Effector CD8-positive, alpha-beta T cell (primary cell): ENCODE measurements at places on chromosomes 2 and 18.
A peak's percentile ranks its signal among the peaks of the same experiment; 100 is the strongest.

DNA sequence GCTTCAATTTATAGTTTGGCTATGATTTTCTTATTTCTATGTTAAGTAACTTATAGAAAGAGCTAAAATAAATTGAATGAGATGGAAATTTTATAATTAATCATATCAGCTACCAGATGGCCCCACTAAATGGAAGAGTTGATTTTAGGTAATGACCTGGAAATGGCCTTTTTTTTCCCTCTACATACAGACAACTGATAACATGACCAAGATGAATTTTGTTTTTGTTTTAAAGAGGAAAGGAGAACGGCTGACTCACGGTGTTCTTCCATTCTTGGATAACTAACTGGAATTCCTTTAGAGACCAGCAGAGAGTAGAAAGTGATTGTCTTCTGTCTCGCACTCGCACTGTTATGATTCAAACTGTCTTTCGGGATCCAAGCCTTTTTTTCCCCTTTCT is 91.0 kb downstream of the TMEM185B start:
- DNase-seq: no peak

DNA sequence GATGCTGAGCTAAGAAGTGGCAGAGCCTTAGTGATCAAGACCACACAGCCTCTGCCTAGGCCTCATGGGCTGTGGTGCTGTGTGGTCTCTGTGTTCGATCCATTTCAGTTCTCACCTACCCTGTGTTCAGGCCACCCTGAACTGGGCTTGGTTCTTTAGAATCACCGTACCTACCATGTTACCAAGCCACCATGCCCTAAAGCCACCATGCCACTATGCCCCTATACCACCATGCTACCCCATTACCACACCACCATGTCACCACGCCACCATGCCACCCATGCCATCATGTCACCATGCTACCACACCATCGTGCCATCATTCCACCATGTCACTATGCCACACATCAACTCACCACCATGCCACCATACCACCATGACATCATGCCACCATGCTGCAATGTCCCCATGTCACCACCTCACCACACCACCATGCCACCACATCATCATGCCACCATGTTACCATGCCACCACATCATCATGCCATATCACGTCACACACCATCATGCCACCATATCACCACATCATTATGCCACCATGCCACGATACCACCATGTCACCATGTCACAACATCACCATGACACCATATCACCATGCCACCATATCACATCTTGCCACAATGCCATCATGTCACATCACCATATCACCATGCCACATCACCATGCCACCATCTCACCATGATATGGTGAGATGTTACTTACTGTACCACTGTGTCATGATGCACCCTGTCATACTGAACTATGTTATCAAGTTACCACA is 191.0 kb upstream of the ARL4C start:
- no peak for DNase-seq

DNA sequence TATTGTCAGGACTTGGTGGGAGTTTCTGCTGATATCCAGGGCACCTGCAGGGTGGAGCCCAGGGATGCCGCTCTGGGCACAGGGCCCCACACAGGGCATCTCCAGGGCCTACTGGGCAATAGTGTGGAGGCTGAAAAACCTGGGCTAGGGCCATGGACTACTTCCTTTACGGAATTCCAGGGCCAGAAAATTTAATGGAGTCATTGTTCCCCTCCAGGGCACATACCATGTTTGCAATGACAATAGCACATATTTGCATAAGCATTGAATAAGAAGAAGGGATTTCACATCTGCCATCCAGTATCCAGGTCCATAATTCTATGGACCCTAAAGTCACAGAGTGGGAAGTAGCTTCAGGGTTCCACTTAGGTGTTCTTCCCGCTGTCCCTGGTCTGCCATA is 103.8 kb upstream of the TPO start:
- no peak for DNase-seq

GRCh38 chr2:142944721-142945120 is 67.3 kb downstream of the KYNU start:
- DNase-seq: no peak

DNA sequence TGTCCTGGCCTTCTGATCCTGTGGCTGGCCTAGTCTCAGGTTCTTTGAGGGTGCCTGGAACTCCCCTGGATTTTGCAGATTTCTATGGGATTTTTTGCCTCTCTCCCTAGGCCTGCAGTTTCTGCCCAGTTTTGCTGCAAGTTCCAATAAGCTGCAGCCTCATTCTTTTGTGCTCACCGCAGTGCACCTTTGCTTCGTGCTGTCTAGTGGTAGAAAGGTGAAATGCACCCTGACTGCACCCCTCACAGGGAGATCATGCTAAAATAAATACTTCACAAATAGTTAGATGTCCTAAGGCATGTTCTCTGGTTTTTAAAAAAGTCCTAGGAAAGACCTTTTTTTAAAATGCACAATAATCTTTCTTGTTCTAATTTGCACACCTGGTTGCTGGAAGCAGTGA is 72.5 kb downstream of the GNAL start:
- DNase-seq: no peak

GRCh38 chr18:73992242-73993022 is 155.2 kb downstream of the FBXO15 start:
- no peak for DNase-seq

DNA sequence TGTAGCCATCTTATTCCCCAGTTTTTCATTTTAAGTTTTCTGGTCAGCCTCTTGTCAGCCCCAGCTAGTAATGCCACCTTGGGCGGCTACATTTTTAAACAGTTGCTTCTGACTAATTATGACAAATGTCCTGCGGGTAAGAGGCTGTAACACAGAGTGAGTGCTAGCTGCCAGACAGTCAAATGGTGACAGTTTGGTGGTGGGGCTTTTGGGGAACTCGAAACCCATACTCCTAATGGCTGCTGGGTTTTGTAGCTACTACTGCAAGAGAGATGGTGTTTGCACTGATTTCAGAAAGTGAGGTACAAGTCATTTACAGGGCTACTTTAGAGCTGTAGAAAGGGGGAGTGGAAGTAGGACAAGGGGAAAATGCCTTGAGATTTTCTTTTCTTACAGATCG is 48.2 kb downstream of the ZCCHC2 start:
- no peak for DNase-seq

- DNase-seq: no peak
Observed at GRCh38 chr2:6896930-6897759, 19.6 kb downstream of the RSAD2 start.

GRCh38 chr2:47767880-47768609 is 14.9 kb upstream of the MSH6 start:
- peak; percentile 56 for DNase-seq

DNA sequence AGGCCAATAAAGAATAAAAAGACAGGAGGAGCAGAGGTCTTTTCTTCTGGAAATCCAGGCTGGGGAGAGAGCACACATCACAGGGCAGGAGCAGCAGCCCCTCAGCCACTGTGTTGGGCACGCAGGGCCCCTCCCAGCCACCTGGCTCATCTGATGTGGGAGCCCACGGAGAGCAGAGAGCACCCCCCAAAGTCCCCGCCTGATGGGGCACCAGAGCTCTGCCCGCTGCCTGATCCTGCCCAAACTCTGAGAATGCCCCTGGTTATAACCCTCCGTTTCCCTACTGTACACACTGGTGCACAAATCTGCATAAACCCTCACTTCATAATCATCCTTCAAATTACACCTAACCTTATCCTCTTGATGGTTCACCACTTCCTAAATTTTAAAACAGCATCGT is 111.3 kb downstream of the HDAC4 start:
- DNase-seq: peak; percentile 31

GRCh38 chr18:69845593-69846506 is 101.8 kb downstream of the CD226 start:
- no peak for DNase-seq

DNA sequence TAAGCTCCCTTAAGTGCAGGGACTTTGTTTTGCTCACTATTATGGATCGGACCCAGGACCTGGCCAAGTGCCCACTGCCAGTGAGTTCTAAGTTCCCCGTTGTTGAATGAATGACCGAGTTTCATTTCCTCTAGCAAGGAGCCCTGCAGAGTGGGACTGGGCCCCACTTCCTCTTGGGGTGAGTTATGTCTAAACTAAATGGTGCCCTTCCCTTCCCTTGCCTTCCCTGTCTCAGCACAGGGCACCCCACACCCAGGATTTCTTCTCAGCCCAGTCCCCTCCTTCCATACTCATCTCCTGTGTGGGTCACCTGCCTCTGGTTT is 195.3 kb upstream of the HS6ST1 start:
- no peak for DNase-seq

- DNase-seq: no peak
Observed at GRCh38 chr2:73859721-73860586, 31.2 kb downstream of the STAMBP start.

DNA sequence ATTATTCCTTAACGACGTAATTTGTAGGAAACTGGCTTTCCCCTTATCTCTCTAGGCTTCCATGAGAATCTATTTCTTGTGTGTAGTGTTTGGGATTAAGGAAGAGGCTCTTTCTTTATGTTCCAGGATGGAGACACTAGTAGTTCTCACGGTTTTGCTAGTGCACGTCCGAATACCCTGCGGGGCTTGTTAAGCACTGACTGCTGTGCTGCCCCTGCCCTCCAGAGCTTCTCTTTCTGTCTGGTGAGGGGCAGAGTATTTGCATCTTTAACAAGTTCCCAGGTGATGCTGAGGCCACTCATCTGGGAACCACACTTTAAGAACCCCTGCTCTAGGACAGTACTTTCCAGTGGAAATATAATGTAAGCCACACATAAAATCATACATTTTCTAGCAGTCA is 76.4 kb downstream of the SPATS2L start:
- no peak for DNase-seq

- no peak for DNase-seq
Observed at GRCh38 chr18:28116461-28116860, 60.5 kb downstream of the CDH2 start.

DNA sequence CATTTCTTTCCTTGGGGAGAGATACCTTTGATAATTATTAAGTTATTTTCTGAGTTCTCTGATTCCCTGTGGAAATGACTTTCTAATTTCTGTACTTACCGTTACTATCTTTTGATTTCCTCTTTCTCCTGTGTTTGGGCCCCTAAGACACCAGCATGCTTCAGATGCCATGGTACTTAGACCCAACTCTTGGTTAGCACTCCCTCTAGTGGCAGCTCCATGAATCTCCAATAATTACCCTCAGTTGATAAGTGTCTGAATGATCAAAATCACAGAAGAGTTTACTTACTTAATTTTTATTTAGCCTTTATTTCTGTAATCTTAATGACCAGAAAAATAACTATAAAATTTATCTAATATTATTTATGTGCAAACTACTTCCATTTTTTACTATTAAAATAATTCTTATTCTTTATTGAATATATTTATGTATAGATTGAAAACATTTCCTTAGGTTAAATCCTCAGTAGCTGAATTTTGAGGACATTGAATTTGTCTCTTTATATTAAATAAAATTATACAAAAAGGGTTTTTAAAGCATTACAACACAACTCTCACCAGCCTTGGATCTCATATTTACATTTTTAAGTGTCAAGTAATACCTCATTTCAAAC is 300.4 kb downstream of the KCNS3 start:
- DNase-seq: no peak

DNA sequence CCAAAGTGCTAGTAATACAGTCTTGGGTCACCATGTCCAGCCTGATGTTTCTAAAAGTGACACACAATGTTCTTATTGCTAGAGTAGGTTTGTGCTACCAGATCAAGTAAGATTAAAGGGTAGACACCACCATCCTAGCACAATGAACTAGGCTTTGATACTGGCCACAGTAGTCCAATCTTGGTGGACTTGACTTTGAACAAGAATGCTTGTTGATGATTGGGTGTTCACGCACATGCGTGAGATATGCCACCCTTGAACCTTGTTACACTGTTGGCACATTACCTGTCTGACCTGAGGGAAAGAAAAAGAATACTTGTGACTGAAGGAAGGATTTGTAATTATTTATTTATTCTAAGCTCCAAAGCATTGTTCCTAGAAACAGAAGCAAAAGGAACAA is 72.1 kb upstream of the EMILIN2 start:
- no peak for DNase-seq

DNA sequence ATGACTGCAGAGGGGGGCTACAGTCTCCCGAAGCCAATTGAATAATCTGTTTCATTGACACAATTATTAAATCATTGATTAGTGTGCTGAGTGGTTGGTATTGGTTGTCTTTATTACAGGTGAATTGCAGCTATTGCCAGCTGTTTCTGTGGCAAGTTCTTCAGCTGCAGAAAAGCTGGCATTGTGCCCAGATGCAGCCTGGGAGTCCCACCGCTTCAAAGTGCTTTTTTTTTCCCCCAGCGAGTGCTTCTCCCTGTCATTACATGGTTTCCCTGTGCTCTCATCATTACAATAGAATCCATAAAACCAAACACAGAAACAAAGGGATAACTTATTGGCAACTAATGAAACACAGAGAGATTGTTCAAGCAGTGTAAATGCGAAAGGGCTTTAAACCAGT is 164.7 kb downstream of the GRB14 start:
- no peak for DNase-seq

GRCh38 chr18:80252136-80252535 is 4.8 kb upstream of the PARD6G start:
- no peak for DNase-seq

GRCh38 chr2:128178650-128179460 is 87.9 kb downstream of the UGGT1 start:
- DNase-seq: no peak

- no peak for DNase-seq
Observed at GRCh38 chr18:73668051-73668450, 479.6 kb downstream of the FBXO15 start.

- no peak for DNase-seq
Observed at GRCh38 chr18:45009756-45010155, 329.1 kb downstream of the SETBP1 start.

DNA sequence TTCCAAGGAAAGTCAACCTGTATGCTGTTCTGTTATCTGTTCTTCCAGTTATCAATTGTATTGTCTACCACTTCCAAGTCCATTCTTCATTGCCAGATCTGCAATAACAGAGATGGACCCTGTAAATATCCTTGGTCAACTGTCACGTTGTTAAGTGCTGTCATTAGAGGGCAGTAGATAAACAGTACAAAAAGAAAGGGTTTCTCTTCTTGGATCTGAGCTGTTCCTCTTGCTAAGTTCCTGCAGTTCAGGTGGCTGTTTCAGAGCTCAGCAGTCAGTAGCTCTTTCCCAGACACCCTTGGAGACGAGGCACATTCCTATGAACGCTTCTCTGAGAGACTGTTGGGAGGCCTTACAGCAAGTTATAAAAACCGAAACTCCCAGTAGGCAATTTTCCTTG is 957.1 kb upstream of the CHAC2 start:
- no peak for DNase-seq

- DNase-seq: no peak
Observed at GRCh38 chr2:150119819-150120218, 367.6 kb downstream of the RND3 start.

DNA sequence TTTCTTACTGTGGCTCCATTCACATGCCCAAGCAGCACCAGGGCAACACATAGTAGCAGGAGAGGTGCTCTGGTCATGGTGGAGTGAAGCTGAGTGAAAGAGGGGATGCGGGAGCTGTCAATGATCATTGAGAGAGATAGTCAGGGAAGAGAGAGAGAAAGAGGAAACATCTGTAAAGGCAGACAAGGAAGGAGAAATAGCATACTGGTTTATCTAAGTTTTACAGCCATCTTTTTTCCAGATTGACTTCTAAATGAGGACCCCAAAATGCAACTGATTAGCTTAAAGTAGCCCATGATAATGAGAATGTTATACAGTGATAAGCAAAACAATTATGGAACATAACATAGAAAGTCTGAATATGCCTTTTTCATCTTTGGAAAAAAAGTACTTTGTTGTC is at the start of gene C2orf66:
TSS of gene C2orf66 (minus strand) at position 96 of the 400 bp plus-strand sequence. CDS start at position 77, 19 bp downstream.
- DNase-seq: no peak
